ENCODE measurements at places on chromosomes 1 and 21.

GRCh38 chr1:3581296-3582036, 29.8 kb downstream of the MEGF6 start:
- no peak for DNase-seq

GRCh38 chr1:42282867-42283583, 52.0 kb downstream of the FOXJ3 start:
- no peak for DNase-seq

DNA sequence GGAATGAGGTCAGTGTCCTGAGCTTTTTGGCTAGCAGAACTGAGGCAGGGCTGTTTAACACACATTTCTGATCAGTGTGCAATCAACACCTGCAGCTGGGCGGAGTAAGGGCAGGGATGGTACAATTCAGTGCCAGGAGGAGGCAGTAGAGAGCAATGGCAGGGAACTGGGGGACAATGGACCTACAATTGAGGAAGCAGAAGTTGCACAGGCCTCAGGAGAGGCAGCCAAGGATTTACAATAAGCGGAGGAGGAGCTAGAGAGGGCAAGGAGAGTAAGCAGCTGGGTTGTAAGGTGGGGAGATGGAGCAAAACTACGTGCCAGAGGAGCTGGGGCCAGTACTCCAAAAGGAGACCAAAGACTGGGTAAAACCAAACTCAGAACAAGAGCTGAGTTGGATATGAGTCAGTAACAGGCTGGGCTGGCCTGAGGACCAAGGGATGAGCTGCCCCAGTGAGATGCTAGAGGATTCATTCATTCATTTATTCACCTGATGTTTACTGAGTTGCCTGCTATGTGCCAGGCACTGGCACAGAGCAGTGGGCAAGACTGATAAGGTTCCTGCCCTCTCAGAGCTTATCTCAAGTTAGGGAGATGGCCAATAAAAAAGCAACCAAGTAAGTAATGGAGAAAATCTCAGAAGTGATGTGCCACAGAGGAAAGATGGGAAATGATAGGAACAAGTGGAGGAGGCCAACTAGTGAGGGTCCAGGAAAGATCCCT, 10.4 kb upstream of the GALE start:
- no peak for DNase-seq

DNA sequence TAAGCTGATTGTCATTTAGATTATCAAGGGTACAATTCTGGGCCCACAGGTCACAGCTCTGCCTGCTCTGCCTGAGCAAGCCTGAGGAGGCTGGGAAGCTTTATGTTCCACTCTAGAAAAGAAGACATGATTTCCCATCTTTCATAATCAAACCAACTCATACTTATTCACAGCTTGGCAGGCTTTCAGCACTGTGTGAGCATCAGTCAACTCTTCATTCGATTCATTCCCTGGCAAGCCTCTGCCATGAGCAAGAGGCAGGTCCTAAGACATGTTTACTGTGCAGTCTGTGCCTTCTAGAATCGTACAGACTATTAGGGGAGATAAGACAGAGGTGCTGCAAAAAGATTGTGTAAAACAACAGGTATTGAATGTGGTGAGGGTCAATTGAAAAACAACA, 24.5 kb upstream of the KIRREL1 start:
- DNase-seq = no peak

- no peak for DNase-seq
Measured at GRCh38 chr1:71577451-71578131, 496.8 kb upstream of the ZRANB2 start.

Measured in stimulated activated CD8-positive, alpha-beta memory T cell treated with anti-CD3 and anti-CD28 coated beads, Interleukin-7, amount 100 ng/mL, for 1 hour (primary cell).